ENCODE measurements at places on chromosomes 1 and 21.

DNA sequence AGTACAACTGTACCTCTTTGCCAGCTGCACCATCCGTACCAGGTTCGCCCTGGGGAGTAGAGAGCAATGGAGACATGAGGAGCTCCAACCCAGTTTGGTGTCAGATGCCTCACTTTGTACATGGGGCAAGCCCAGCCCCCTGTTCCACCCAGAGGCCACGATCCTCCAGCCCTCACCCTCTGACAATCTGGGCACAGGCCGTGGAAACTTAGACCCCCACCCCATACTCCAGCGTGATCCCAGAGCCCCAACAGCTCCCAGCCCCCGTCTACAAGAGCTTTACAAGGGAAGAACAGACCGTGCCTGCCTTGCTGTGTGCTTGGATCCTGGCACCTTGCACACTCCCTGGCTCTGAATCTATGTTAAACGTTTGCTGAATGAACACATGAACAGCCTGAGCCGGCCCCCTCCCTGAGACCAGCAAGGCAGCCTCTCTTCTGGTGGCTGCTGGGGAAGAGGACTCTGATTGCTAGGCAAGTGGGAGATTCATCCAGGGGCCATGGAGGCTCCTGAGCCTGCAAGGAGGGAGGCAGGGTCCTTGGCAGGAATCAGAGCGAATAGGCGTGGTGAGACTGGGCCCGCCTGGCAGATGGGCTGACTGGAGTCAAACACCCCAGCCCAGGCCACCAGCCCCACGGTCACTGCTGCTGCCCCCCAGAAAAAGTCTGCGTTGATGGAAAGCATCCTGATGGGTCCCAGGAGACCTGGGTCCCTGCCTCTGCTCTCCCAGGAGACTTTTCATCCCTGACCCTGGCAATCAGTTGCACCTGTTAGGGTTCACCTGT lies 12.5 kb upstream of the PEF1 start:
- no peak for DNase-seq

DNA sequence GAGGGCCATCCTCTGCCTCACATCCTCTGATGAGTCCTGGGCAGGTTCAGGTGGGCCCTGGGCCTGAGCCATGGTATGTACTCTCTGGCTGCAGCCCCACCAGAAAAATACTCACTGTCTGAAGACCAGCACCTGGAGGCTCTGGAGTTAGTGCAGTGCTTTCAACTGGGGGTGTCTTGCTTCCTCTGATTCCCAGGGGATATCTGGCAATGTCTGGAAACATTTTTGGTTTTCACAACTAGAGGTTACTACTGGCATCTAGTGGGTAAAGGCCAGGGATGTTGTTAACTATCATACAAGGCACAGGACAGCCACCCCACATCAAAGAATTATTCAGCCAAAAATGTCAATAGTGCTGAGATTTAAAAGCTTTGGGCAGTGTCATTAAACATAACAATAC lies 152.7 kb downstream of the HIVEP3 start:
- DNase-seq: no peak

GRCh38 chr1:114554577-114554976 lies 26.8 kb downstream of the BCAS2 start:
- DNase-seq: no peak

- DNase-seq: no peak
Measured at GRCh38 chr21:42208036-42208435, 10.9 kb upstream of the ABCG1 start.

GRCh38 chr1:185808631-185809030 lies 74.4 kb downstream of the HMCN1 start:
- no peak for DNase-seq

- no peak for DNase-seq
Measured at GRCh38 chr1:32180186-32181060, 948 bp downstream of the TXLNA start.

- DNase-seq: no peak
Measured at GRCh38 chr1:234776256-234776875, 166.4 kb upstream of the IRF2BP2 start.

DNA sequence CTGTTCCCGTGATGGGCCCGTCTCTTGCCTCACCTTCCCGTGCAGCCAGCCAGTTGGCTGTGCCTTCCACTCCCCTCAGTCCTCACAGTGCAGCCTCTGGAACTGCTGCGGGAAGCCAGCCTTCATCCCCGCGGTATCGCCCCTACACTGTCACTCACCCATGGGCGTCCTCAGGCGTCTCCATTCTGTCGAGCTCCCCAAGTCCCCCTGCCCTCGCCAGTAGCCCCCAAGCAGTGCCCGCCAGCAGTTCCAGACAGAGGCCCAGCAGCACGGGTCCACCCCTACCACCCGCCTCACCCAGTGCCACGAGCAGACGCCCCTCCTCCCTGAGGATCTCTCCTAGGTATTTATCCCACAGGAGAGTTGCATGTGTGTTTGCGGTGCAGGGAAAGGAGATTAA lies 73.5 kb downstream of the UBE4B start:
- DNase-seq: no peak

DNA sequence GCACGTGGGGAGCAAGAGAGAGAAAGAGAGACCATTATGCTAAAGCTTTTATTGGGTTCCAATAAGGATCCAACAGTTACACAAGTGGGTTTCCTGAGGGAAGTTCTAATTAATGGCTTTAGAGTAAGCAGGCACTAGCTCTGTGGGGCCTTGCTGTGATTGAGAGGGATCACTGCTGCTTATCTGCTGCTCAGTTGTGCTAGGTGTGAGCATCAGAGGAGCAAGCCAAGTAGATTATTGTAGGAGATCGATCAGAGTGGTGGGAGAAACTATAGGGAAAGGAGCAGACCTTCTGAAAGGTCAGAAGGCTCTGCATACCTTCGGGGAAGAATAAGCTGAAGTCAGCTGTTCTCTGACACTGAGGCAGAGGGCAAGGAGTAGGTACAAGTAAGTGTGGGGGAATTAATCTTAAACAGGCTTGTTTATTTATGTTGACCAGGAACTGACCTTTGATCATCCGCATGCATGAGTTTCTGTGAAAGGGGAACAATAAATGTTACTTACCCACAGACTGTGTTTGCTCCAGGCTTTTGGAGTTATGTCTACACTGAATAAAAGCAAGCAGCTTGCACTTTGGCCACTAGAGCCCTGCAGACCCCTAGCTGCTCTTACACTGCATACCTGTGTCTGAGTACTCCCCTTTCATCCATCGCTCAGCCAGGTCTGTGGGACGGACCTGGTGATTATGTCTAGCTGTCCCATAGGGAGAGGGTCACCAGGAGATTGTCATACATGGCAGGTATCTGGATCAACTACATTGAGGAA lies 89.7 kb downstream of the TNNI3K start:
- DNase-seq: no peak

GRCh38 chr1:10114746-10115145 lies 82.0 kb downstream of the UBE4B start:
- DNase-seq: no peak

- DNase-seq: no peak
Measured at GRCh38 chr1:175881246-175881976, 138.0 kb upstream of the TNR start.

- no peak for DNase-seq
Measured at GRCh38 chr1:205436776-205437410, 15.0 kb upstream of the LEMD1 start.

- DNase-seq: no peak
Measured at GRCh38 chr1:206447792-206448191, 22.5 kb upstream of the IKBKE start.

DNA sequence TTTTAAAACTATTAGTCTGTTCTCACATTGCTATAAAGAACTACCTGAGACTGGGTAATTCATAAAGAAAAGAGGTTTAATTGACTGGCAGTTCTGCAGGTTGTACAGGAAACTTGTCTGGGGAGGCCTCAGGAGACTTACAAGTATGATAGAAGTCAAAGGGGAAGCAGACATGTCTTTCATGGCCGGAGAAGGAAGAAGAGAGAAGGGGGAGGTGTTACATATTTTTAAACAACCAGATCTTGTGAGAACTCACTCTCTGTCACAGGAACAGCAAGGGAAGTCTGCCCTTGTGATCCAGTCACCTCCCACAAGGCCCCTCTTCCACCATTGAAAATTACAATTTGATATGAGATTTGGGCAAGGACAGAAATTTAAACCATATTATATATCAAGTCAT lies 55.9 kb downstream of the CLIC4 start:
- DNase-seq: no peak

GRCh38 chr1:57922130-57922529 lies 498.3 kb upstream of the DAB1 start:
- DNase-seq: no peak

GRCh38 chr1:230002164-230002803 lies 64.8 kb upstream of the GALNT2 start:
- DNase-seq: no peak

GRCh38 chr1:46554597-46555381 lies 3.3 kb upstream of the KNCN start:
- no peak for DNase-seq

Data from activated CD4-positive, alpha-beta T cell treated with anti-CD3 and anti-CD28 coated beads for 24 hours (primary cell).